ENCODE measurements at places on chromosomes 13 and 19.

DNA sequence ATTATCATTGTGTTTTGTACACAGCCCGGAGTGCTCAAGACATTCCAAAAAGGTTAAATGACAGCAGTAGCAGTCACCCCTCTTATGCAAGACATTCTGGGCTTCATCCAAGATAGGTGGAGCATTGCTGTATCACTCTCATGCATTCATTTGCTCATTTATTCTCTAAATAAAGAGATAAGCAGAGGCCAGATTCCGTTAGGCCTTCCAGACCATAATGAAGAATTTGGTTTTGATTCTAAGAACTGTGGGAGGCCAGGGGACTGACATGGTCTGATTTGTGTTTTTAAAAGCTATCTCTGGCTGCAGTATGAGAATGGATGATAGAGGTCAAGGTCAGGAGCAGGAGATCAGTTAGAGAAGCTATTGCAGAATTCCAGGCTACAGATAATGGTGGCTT is 145.8 kb downstream of the KCNRG start:
- no peak for DNase-seq

DNA sequence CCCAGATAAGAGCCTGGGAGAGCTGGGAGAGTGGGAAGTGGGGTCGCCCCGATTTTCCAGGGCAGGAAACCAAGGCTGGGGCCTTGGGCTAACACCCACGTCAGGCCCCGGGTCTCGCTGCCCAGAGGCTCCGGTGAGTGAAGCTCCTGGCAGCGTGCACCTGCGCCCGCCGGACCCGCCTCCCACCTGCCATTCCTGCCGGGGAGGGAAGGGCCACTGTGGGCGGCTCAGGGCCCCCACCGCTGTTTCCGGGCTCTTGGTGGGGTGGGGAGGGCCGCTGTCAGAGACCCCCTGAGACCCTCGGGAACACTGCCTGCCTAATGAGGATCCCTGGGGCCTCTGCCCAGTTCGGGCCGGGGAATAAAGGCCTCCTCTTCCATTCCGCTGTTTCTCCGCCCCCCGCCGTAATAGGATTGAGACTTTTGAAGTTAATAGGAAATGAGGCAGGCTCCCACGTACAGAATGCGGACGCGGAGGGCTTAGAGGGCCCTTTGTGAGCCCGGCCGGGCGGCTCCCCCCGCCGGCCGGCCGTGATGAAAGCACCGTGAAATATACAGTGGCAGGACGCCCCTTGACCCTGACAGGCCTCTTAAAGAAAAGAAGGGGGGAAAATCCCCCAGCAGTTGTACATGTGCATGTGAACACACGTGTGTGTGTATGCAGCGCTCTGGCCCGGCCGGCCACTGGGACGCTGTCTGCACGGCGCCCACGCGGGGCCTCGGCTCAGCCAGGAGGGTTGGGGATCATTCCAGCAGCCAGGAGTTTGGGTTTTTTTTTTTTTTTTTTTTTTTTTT is 33.2 kb downstream of the EFNA2 start:
- DNase-seq, result no peak

DNA sequence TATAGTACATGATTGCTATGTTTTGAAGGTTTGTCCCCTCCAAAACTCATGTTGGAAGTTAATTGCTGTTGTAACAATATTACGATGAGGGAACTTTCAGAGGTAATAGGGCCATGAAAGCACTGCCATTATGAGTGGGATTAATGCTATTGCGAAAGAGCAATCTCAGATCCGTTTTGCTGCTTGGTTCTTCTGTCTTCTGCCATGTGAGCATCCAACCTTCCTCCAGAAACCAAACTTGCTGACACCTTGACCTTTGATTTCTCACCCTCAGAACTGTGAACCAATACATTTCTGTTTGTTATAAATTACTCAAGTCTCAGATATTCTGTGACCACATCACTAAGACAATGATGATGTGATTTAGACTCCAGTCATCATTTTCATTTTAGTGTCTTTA is 2590.9 kb downstream of the PCDH9 start:
- no peak for DNase-seq

- no peak for DNase-seq
Measured at GRCh38 chr19:36605877-36606478, 865 bp downstream of the ZNF382 start.

GRCh38 chr19:1082165-1082927 is 12.8 kb downstream of the POLR2E start:
- no peak for DNase-seq

GRCh38 chr13:112792511-112792910 is 102.7 kb downstream of the ATP11A start:
- no peak for DNase-seq

- DNase-seq, result no peak
Measured at GRCh38 chr19:48613852-48614435, 932 bp downstream of the FAM83E start.

- DNase-seq, result no peak
Measured at GRCh38 chr13:30406779-30407416, 15.4 kb upstream of the UBE2L5 start.

DNA sequence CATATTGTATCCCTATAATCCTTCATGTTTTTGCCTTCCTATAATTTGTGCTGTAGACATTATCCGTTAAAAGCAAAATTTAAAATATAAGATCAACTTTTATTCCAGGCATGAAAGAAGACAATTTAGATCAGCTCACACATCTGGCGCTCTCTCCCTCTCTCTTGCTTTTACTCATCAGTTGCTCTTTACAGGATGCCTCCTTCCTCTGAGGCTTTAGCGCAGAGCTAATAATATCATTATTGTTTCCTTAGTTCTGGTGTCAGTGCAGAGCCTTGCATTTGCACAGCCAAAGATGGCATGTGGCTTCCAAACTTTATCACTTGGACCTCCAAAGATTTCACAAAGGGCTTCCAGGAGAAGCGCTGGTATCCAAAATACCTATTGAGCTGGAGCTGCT is 295.1 kb downstream of the FGF9 start:
- DNase-seq, result no peak

- no peak for DNase-seq
Measured at GRCh38 chr13:99661791-99662190, 160.5 kb downstream of the TM9SF2 start.

GRCh38 chr13:97342136-97342535 is 91.8 kb upstream of the RAP2A start:
- no peak for DNase-seq

GRCh38 chr19:31296741-31297390 is 52.4 kb downstream of the TSHZ3 start:
- DNase-seq, result no peak

- DNase-seq, result no peak
Measured at GRCh38 chr13:49935171-49936074, 717 bp downstream of the SPRYD7 start.

GRCh38 chr19:2691951-2692350 is 10.5 kb downstream of the GNG7 start:
- DNase-seq, result no peak

DNA sequence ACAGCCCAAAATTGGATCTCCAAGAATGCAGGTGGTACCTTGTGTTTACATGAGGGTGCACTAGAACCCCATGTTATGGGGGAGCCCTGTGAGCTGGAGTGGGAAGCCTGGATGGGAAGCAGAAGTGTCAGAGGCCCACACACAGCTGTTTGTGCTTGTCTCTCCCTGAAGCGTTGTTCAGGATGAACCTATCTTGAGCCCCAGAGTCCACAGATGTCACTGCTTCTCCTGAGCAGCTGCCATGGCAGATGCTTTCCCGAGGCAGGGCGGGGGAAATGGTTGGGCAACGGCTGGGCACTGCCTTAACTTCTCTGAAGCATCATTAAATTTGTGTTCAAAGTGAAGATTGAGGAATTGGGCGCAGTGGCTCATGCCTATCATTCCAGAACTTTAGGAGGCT is 17.1 kb upstream of the CHST8 start:
- no peak for DNase-seq

DNA sequence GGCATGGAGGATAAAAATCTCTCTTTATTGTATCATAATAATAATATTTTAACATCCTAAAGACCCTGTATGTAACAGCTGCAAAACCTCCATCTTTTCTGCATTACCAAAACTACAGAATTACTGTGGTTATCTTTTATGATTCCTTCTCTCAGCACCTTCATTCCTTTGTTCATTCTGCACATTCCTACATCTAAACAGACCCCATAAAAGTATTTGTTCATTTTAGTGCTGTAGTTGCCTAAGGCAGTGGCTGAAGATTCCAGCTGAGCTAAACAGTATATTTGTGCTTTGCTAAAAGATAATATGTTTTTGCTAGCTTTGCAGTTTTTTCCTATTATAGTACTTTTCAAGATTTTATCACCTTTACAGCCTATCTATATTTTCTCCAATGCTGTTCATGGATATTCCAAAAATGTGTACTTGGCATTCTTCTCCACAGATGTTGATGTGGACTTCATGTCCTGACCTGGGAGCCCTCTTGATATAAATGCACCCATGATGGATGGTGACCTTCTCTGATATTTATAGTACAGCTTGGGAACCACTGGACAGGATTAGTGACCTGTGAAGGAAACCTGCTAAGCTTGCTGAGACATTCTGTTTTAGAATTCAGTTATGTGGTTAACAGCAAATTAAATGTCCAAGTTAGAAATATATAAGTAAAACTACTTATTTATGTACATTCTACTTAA is 2832.9 kb upstream of the PCDH20 start:
- DNase-seq, result no peak

- DNase-seq, result no peak
Measured at GRCh38 chr13:101265934-101266333, 150.4 kb downstream of the NALCN start.

DNA sequence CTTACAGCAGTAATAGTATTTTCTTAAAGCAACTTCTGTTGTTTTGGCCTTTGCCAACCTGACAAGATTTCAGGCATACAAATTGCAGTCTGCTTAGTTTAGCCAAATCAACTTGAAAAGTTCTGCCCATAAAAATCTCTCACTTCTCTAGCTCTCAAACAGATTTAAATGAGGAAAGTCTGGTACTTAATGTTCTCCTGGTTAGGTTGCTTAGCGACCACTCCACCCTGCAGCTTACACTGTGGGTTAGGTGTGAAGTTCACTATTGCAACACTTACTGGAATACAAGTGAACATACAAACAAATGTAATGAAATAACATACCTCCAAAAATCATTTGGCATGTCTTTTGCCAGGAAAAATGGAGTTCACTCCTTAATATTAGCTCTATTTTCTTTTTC is 178.7 kb upstream of the PCDH9 start:
- DNase-seq, result no peak

GRCh38 chr13:110136660-110137585 is 170.0 kb downstream of the COL4A1 start:
- no peak for DNase-seq

GRCh38 chr13:77047649-77048343 is 20.8 kb upstream of the FBXL3 start:
- DNase-seq, result no peak

DNA sequence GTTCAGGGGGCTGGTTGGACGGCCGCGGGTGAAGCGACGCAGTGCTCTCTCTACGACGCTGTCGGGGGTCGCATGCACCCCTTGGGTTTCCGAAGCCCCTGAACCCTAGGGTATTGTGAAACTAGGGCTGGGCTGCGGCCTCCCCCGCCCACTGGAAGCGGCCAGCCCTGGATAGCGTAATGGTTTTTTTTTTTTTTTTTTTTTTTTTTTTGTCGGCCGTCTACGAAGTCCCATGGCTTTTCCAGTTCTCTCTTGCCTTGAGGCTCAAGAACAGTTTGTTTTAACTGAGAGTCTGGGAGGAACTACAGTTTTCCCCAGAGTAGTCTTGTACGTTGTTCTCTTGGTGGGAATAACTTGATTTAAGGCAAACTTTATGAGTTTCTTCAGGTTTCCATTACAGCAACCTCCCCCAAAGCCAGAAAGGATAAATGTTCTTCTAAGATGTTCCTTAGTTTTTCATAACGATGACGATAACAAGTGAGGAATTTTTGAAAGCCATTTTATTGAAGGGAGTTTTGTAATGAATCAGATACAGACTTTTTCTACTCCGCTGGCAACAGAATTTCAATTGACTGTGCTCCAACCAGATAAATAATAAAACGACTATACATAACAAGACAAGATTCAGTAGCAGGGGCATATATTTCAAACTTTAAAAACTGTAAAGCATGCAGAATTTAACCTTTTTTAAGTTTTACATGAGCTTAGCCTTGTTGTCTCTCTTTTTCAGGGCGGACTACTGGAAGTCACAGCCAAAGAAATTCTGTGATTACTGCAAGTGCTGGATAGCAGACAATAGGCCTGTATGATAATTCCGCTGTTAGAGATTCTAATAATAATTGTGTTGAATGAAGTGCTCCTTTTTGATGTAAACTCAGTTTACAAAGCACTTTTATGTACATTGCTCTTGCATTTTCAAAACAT is 867 bp downstream of the WBP4 start:
- peak; percentile 22 for DNase-seq

DNA sequence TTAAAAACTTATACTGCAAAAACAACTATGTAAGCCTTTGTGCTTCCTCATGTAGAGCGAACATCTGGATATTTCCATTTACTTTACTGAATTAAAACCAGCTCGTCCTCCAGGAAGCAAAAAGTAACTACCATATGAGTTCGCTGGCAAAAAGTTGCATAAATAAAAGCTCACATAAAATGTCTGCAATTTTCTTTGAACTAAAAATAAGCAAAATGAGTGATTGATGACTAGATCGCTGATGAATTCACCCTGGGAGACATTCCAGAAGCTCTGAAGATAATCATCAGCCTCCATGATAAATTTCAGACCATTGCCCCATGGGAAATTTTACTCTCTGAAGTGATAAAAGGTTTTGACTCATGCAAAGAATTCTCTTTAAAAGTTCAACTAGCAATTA is 67.3 kb upstream of the SACS start:
- no peak for DNase-seq

DNA sequence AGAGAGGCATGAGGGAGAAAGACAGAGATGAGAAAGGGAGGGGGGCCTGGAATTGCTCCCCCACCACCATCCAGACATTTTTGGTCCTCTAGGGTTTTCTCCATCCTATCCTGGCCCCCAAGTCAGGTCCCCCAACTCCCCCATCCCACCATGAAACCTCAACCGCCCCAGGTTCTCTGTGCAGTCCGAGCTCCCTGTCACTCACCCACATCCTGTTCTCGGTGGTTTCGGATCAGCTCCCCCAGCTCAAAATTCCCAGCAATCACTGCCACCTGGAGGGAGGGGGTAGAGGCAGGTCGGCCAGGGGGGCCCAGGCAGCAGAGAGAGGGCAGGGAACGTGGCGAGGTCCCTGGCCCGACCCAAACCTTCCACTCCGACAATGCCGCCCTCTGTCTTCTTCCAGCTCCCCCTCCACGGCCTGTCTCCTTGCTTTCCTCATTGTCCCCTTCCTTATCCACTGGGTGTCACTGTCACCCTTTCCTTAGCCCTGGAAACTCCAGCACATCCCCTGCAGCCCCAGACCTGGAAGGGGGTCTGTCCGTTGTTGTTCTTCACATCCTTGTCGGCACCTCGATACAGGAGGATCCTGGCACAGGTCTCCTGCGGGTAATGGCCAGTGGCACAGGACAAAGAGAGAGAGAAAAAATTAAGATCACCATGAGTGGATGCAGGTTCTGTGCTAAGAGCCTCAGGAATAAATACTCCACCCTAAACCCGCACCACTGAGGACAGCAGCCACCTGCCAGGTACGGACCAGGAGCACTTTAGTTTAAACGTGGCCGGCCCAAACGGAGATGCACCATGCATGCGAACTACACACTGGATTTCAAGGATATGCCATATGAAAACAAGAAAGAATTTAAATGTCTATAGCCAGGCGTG is 15.4 kb downstream of the SHANK1 start:
- DNase-seq, result no peak

GRCh38 chr19:46776927-46777911 is 11.2 kb downstream of the SLC1A5 start:
- no peak for DNase-seq

All from brain pericyte (primary cell).